ENCODE measurements at places on chromosomes 3 and 15.

DNA sequence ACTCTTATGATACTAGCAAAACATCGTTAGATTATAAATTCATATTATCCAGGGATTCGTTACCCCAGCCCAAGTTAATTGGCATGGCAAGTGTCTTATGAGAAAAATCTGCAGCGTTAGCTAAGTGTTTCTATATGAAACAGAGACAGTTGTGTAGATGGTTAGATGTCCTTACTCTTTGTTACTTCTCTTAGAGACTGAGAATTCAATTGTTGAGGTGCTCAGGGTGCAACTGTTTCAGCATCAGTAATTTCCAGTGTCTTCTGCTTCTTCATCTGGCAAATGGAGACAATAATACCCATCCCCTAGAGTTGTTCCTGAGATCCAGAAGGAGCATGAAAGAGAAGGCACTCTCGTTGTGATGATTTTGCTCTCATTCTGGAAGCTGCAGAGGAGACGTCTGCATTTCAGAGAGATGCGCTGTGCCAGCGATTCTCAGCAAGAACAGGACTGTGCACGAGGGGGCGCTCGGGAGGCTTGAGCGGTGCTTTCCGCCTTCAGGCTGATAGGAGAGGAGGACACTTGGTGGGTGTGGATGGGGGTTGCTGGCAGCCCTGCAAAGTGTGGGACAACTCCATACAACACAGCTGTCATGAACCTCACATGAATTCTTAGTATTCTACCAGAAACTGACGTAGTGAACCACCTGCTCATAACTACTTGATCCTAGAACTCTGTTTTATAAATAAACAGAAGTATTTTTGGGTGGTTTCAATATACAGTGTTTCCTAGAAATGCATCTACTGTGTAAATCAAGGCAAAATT, 39.7 kb upstream of the SPSB4 start:
- peak; percentile 55 for DNase-seq

- no peak for DNase-seq
Measured at GRCh38 chr3:170776887-170777563, 93.0 kb downstream of the RPL22L1 start.

- DNase-seq, result no peak
Measured at GRCh38 chr3:51975852-51976549, 1.1 kb downstream of the ABHD14A start.

GRCh38 chr15:91751611-91752010, 101.9 kb upstream of the SLCO3A1 start:
- no peak for DNase-seq

GRCh38 chr15:61743345-61743909, 316.8 kb downstream of the VPS13C start:
- no peak for DNase-seq

DNA sequence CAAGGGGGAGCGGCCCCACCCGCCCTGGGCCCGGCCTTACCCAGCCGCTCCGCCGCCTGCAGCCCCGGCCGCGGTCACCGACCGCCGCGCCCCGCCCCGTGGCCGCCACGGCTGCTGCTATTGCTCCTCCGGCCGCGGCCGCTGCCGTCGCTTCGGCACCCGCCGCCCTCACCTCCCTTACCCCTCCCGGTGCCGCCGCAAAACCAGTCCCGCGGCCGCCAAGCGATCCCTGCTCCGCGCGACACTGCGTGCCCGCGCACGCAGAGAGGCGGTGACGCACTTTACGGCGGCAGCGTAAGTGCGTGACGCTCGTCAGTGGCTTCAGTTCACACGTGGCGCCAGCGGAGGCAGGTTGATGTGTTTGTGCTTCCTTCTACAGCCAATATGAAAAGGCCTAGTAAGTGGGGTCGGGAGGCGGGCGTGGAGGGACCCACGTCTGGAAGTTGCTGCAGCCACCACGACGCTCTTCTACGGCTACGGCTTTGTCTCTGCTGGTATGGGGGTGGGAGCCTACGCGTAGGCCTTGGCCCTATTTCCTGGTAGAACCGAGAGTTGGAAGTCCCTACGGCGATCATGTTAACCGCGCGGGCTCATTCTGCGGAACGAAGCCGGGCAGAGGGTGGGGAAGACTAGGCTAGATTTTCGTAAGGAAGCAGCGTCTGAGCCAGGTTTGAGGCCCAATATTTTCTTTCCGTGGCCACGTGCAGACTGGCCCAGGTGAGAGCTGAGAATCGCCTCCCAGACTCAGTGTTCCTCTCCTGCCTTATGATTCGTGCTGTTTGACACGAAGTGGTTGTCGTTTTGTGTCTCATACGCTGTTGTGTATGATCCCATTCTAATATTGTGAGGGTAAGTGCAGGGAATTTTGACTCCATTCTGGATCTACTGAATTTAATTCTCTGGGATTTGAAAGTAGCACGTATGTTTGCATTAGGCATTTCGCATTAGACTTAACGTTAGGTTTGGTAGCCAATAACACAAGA, at the start of the genes GNL3 and PBRM1:
TSS of gene GNL3 (plus strand) at position 324 of the 983 bp plus-strand sequence. CDS start at position 385, 61 bp downstream.
TSS of gene PBRM1 (minus strand) at position 205 of the 983 bp plus-strand sequence.
- DNase-seq, result peak; percentile 75

DNA sequence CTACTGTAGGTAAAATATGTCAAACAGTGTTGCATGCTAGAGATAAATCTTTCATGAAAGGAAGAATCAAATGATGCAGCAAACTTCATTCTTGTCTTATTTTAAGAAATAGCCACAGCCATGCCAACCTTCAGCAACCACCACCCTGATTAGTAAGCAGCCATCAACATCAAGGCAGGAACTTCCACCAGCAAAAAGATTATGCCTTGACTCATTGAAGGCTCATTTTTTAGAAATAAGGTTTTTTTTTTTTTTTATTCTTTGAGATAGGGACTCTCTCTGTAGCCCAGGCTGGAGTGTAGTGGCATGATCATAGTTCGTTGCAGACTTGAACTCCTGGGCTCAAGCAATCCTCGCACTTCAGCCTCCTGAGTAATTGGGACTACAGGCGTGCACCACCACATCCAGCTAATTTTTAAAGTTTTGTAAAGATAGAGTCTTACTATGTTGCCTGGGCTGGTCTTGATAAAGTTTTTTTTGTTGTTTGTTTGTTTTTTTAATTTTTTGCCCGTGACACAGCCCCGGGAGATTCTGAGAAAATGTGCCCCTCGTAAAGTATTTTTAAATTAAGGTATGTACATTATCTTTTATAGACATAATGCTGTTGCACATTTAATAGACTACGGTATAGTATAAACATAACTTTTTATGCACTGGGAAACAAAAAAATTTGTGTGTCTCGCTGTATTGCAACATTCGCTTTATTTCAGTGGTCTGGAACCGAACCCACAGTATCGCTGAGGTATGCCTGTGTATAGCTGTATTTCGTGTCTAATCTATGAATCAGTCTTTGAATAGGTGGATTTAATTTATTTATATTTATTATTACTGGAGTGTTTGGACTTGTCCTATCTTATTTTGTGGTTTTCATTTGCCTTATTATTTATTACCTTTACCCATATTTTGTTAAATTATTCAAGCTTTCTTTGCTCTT, 23.3 kb downstream of the SNRK start:
- DNase-seq, result no peak

- no peak for DNase-seq
Measured at GRCh38 chr3:141646760-141647561, 91.1 kb upstream of the RNF7 start.

DNA sequence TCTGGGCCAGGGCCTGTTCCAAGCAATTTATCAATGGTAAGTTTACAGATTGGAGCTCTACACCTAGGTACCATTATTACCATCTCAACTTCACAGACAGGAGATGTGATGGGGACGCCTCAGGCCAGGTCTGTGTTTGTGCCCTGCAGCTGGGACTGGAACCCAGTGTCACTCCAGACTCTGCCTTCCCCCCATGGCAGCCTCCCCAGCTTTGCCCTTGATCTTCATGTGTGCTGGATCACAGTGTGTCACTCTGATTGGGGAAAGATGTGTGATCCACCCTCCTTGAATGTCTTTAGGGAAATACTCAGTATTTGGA, 59.6 kb downstream of the MGLL start:
- DNase-seq, result no peak

DNA sequence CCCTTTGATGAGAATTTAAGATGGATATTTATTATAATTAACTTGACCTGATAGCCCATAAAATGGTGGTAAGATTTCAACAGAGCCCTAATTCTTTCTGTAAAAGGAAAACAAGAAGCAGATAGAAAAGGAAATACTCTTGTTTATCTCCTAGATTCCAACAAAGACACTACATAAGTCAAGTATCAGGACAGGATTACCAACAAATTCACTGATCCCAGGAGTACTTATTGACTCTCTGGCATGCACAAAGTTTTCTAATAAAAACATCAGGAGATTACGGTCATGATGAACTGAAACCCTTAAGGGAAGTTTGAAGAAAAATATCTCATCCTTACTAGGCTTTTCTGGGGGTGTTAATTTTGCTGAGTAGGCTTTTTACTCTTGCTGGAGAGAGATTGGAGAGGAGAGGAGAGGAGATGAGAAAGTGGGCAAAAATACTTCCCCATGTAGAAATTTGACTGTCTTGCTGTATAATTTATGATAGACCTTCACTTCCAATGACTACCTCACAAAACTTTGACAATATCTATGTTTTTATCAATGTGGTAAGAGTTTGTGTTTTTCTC, 43.1 kb upstream of the SLC24A5 start:
- DNase-seq, result no peak

GRCh38 chr3:156661155-156661554, 13.2 kb upstream of the TIPARP start:
- DNase-seq, result no peak

DNA sequence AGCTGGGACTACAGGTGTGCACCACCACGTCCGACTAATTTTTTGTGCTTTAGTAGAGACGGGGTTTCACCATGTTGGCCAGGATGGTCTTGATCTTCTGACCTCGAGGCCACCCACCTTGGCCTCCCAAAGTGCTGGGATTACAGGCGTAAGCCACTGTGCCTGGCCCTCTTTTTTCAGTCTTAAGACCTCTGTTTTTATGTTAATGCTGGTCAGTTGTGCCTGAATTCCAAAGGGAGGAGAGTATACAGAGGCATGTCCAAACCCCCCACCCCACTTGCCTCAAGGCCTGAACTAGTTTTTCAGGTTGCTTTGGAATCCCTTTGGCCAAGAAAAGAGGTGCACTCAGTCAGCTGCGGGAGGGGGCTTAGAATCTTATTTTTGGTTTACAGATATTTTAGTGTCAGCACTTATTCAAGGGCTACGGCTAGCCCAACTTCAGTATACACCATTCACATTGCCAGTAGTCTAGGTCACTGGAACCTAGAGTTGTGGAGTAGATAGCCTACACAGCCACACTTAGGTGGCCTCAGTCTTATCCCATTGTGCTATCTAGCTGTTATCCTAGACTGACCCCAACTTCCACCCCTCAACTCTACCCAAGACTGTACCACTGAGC, 128.0 kb upstream of the TPM1 start:
- no peak for DNase-seq

- no peak for DNase-seq
Measured at GRCh38 chr15:37103475-37104423, 3.4 kb upstream of the MEIS2 start.

- DNase-seq, result no peak
Measured at GRCh38 chr3:66498687-66499621, 1.9 kb downstream of the LRIG1 start.

DNA sequence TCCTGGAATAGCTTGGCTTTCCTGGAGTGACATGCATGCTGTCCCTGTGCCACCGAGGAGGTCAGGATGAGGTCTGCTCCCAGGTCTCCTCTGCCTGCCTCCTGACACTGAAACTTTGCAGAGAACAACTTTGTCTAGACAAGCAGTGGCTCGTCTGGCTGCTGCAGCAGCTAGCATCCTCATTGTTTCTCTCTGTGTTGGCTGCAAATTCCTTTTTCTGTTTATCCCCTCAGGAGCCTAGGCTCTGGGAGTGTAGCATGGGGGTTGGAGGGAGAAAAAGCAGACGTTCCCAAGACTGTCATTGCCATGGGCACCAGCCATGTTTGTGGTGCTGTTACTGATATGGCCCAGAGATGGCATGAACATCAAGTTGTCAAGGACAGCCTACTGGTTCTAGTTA, 208.7 kb upstream of the LRIG1 start:
- DNase-seq, result no peak
